Stimulated activated CD8-positive, alpha-beta memory T cell treated with anti-CD3 and anti-CD28 coated beads, Interleukin-2, amount 100 ng/mL, for 1 hour (primary cell): ENCODE measurements at places on chromosomes 13 and 19.

GRCh38 chr19:12194827-12195731, 32.2 kb downstream of the ZNF136 start:
- peak; percentile 38 for DNase-seq

GRCh38 chr19:30649934-30650614, 277.9 kb downstream of the ZNF536 start:
- DNase-seq, result no peak

DNA sequence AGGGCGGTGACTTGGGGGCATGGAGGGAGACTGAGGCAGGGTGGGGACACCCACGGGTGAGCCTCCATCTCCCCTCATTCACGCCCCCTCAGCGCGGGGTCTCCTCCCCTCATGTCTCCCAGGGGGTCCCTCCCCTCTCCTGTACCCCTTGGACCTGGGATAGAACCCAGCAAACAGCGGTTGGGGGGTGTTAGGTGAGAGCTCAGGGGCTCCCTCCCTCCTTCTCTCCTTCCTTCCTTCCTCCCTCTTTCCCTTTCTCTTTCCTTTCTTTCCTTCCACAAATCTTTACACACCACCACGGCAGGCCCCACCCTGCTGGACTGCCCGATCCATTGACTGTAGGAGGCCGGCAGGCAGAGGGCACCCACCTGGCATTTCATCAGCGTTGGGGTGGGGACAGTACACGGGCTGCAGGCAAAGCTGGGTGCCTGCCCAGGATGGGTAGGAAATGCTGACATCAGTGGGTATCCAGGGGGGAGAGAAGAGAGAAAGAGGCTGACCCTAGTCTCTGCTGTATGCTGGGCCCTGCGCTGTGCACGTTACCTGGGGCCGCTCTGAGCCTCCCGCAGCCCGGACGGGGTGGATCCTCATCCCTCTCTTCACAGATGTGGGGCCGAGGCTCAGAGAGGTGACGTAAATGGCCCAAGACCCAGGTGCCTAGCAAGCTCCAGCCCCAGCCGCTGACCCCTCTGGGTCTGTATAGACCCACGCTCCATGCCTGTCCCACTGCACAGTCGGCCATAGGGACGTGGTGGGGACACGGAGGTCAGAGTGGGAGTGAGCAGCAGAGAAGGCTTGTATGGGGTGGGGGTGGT, 3.5 kb downstream of the SSC5D start:
- no peak for DNase-seq

DNA sequence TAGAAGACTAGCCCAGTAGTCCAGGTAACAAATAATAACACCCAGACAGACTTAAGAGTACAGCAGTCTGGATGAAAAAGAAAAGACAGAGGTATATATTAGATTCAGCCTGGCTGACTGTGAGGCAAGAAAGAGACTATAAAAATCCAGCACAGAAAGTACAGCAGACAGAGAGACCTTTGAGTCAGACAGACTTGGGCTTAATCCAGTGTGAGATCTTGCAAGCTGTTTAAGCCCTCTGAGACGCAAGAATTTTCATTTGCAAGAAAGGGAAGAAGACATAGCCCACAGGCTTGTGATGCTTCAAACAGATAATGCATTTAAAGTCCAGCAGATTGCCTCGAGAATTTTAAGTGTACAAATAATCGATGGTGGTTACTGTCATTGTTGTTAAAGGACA, 471.4 kb downstream of the LIG4 start:
- DNase-seq, result no peak

DNA sequence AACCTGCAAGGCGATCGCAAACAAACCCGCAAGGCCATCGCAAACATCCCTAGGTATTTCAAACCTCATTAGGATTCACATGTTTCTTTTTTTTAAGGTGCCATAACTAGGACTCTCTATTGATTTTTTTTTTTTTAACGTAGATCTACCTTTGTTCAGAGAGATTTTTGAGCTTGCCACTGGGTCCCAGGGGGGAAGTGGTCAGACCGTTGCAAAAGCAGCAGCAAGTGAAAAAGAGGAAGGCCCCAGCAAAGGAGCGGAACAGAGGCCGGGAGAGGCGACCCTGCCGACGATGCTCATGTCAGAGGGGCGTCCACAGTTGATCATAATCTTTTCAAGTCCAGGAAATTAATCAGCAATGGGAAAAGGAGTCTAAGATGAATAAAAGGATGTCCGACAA, 32.7 kb upstream of the FLT1 start:
- no peak for DNase-seq

DNA sequence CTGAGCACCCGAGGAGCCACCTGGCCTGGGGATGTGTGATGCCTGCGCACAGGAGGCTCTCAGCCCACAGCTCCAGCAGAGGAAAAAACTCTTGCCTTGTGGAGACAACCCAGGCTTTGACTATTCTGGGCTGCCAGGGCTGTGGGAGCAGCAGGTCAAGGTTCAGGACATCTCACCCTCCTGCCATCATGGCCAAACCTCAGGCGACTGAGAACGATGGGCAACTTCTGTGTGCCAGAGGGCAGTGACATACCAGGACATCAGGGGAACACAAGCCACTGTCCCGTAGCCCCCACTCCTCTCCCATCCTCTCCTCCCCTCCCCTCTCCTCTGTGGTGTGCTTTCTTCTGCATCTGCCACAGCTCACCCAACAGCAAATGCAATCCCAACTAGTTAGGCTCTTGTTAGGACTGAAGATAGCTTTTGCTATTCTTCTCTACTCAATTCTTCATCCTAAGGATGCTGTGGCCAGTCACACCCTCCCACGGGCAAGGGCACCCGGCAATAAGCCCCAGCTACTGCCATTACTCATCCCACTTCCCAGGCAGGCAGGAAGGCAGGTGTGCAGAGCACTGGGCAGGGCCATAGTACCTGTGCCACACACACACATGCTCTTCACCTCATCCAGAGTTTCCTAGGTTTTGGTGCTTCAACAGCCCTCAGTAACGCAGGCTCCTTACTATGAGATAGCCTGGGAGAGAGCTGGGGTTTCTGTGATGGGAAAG, 16.8 kb downstream of the ELL start:
- DNase-seq, result no peak

DNA sequence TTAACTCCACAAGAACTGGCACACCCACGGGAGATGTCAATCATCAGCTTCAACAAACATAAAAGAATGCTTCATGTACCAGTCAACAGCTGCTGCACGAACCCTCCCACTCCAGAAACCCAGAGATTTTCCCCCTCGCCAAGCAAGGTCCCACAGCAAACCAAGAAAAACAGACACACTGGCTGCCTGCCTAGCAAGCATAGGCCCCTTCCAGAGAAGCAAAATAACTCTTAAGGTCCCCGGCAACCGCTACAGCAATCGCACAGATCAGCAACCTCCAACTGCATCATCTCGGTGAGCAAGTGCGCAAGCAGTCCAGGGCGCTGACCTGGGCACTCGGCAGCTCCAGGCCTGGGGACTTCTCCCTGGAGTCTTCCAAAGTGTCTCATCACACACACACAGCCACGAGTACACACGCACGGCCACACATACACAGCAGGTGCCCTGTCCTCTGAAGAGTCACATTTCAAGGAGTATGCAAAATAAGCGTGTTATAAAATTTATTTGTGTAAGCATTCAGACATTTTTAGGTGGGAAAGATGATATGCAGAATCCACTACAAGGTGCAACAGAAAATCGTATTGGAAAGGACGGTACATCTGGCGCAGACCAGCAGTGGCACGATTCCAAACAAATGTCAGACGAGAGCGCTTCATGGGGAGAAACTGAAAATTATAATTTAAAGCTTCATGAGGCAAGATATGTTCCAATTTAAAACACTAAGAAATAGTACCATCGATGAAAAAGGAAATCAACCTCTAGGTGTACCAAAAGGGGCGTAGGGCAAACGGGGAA, 125.0 kb downstream of the STK24 start:
- DNase-seq, result no peak

DNA sequence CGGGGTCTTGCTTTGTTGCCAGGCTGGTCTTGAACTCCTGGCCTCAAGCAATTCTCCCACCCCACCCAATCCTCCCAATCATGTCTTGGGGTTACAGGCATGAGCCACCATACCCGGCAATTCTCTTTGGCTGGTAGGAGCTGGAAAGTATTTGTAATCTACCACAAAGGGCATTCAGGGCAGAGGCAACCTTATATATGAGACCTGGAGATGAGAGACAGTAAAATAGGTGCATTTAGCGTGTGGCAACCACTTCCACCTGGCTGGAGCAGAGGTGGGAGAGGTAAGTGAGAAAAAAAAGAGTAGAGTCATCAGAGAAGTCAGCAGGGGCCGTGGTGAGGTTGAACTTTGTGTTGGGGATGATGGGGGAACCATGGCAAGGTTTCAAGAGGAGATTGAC, 36.8 kb downstream of the VAV1 start:
- no peak for DNase-seq

DNA sequence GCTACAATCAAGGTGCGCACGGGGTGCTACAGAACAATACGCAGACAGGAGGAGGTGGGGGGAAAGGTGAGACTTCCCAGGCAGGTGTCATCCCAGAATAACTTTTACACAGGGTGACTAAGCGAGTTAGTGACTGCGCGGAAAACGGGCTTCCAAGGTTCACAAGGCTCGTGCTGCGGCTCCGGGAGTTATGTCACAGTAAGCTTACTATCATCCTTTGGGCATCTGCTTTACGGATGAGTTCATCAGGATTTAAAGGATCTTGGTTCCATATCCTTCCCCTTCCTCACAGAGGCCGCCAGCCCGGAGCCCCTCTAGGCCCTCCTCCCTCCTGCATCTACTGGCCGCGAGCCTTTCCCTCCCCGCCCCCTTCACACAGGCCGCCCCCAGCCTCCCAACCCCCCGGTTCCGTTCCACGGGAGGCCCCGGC, 474 bp upstream of the IFT88 start:
- peak; percentile 3 for DNase-seq

GRCh38 chr13:33832872-33833271, 14.9 kb downstream of the RFC3 start:
- DNase-seq, result no peak

DNA sequence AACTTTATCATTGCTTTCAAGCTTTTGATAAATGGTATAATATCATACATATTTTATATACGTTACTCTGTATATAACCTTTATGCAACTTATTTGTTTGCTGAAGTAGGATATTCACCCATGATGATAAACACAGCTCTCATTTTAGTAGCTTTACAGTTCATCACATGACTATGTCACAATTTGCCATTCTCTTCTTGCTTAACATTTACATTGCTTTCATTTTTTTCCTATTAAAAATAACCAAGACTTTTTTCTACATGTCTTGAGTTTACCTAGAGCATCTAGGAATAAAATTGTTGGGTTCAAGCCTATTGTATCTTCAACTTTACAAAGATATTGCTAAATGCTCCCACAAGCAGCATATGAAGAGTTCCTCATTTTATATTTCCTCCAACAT, 54.0 kb downstream of the KCNRG start:
- no peak for DNase-seq

DNA sequence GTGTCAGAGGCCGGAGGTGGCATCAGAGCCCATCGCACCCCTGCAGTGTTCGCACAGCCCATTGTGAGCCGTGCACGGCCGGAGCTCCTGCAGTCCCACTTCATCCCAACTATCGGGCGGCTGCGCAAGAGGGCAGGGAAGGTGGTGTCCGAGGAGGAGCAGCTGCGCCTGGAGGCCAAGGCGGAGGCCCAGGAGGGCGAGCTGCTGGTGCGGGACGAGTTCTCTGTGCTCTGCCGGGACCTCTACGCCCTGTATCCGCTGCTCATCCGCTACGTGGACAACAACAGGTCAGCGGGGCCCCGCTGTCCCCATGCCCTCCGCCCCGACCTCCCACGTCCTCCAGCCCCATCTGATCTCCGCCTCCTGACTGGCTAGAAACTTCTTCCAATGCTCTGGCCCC, 85.7 kb downstream of the RYR1 start:
- no peak for DNase-seq

GRCh38 chr13:23811366-23812062, 77.7 kb downstream of the MIPEP start:
- no peak for DNase-seq

DNA sequence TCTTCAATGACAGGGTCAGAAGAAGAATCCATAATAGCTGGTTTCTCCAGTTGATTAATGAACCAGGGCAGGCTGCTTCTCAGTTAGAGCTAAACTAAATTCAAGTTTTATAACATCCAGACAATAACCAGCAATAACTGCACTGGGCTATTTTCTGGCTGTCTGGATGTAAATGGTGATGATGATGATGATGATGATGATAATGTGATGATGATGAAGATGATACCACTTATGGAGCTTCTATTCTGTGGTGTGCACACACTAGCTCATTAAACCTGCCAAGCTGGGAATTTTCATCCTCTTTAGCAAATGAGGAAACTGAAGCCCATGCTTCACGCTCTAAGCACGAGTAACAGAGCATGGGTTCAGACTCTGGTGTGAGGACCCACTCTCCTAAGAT, 132.2 kb downstream of the OXGR1 start:
- DNase-seq, result no peak
